Stimulated activated effector memory CD8-positive, alpha-beta T cell treated with anti-CD3 and anti-CD28 coated beads, Interleukin-12 subunit alpha, Interleukin-12 subunit beta, amount 100 ng/mL, for 72 hours (primary cell): ENCODE measurements at places on chromosomes 7 and 10.

DNA sequence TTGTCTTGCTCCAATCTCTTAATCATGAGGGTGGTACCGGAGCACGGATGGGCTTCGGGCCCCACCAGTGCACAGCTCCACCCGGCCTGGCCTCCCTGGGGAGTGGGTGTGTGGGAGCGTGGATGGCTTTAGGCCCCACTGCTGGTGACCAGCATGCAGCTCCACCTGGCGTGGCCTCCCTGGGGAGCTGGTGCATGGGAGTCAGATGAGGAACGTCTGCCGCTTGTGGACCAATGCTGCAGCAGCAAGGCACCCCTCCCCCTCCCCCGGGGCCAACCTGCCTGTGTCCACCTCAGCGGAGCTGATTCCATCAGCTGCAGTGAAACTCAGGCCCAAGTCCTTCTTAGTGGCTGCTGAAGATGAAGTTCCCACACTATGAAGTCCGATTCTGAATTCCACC is 511.4 kb downstream of the PTPRN2 start:
- no peak for DNase-seq

- no peak for DNase-seq
Measured at GRCh38 chr10:98415731-98416119, 743 bp upstream of the PYROXD2 start.

GRCh38 chr7:96304573-96304972 is 17.3 kb downstream of the SLC25A13 start:
- DNase-seq = no peak

DNA sequence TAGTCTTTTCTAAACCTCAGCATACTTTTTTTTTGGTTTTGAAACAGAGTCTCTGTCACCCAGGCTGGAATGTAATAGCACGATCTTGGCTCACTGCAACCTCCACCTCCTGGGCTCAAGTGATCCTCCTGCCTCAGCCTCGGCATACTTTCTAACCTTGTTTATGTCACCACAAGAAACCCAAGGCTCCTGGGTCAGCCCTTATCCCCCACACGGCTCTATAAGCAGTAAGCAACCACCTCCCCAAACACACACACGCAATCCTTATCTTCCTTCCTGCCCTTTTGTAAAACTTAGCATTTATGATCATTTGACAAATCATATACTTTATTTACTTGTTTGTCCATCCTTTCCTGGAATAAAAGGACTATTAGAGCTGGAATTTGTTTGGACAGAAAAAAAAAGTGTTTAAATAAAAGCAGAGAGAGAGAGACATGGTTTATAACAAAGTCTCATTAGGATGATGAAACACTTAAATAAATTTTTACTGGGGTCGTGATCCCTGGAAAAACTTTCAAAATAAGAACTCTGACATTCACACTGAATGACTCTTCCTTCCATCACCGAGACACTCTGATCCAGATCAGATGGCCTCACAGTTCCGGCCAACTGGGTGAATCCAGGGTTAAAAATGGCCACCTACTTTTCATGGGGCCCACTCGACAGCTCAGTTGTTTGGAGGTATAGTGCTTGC is 72.7 kb upstream of the PIK3CG start:
- no peak for DNase-seq

- no peak for DNase-seq
Measured at GRCh38 chr10:123485341-123485960, 180.7 kb upstream of the GPR26 start.

GRCh38 chr10:114000457-114001010 is 43.1 kb upstream of the ADRB1 start:
- no peak for DNase-seq

DNA sequence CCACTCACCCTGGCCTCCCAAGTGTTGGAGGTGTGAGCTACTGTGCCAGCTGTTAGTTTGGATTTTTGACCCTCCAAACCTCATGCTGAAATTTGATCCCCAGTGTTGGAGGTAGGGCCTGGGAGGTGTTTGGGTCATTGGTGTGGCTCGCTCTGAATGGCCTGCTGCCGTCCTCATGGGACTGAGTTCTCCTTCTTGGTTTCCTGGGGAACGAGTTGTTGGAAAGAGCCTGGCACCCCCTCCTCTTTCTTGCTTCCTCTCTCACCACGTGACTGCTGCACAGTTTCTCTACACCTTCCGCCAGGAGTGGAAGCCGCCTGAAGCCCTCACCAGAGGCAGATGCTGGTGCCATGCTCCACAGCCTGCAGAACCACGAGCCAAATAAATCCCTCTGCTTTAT is 253.5 kb downstream of the PHTF2 start:
- DNase-seq = no peak

- no peak for DNase-seq
Measured at GRCh38 chr10:48901319-48901718, 38.3 kb downstream of the LRRC18 start.

- no peak for DNase-seq
Measured at GRCh38 chr10:48377751-48378530, 71.5 kb downstream of the MAPK8 start.

DNA sequence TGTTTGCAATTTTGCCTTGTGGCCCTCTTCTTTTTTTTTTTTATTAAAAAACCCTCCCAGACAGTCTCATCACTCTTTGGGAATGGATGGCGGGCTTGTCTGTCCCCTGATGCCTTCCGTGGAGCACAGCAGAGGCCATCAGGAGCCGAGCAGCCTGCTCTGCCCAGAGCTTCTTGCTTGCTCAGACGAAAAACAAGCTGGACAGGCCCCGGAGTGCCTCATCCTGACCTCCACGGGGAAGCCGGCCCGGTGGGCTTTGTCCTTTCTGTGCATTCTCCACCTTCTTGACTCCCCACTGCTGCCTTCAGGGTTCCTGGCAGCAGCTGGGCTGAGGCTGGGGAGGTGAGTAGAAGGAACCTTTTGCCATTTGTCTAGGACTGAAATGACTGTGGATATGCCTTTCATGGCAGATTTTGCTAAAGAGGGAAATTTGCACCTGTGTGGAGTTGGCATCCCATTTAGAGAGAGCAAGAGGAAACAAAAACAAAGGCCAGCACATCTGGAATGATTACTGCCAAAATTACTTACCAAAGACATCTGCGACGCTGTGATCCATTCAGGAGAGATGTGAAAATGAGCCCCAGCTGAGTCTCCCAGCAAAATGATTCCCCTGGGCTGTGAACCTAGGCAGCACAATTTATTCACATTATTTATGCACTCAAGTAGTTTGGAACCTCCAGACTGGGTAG is 108.3 kb downstream of the AOAH start:
- DNase-seq = no peak

DNA sequence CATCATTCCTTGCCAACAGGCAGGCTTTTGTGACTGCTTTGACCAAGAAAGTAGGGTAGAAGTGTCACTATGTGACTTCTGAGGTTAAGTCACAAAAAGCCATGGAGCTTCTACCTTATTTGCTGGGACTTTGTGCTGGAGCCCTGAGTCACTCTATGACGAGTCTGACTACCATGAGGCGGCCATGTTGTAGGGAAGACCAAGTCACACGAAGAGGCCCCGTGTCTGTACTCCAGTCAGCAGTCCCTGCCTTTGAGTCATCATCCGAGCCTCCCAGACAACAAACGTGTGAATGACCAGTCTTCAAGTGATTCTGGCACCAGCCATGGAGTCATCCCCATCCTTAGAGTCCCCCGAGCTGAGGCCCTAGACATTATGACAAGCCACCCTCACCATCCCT is 3.5 kb upstream of the MYL10 start:
- DNase-seq = no peak

GRCh38 chr10:12777840-12778585 is 223.5 kb downstream of the CCDC3 start:
- no peak for DNase-seq

- DNase-seq = no peak
Measured at GRCh38 chr10:53025172-53025711, 252.7 kb upstream of the MBL2 start.

DNA sequence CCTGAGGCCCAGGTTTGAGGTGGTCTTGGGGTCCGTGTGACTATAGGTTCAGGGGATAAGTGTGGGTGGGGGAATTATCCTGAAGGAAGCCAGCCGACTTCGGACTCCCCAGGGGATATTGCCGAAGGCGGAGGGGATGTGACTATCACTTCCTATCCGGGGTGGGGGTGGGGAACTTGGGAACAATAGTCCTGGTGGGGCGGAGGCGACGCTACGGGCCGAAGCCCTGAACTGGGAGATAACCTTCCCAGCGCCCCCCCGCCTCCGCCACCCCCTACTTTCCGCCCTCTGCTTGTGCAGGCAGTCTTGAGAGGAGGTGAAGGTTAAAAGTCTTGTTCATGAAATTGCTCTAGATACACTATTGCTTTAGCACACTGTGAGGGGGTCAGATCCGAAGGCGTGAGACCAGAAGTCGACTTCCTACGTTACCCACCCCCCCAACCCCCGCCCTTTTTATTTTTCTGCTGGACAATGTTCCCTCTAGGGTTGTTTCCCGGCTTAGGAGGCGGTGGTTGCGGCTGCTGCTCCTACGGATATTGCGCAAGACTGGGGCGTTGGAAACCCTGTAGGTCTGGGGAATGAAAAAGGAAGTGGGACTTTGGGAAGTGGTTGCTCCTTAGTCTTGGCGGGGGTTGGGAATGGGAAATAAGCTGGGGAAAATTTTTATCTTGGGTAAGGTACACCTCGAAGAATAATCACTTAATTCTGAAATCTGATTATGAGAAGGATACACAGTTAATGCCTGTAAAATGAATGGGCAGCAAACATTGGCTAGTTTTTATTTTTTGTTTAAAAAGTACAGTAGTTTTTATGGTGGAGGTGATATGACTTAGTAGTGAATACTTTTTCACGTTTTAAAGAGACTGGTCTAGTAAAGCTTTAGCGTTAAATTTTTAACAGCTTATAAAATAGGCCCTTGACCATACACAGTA is 1.5 kb downstream of the PTPN12 start:
- DNase-seq = no peak

DNA sequence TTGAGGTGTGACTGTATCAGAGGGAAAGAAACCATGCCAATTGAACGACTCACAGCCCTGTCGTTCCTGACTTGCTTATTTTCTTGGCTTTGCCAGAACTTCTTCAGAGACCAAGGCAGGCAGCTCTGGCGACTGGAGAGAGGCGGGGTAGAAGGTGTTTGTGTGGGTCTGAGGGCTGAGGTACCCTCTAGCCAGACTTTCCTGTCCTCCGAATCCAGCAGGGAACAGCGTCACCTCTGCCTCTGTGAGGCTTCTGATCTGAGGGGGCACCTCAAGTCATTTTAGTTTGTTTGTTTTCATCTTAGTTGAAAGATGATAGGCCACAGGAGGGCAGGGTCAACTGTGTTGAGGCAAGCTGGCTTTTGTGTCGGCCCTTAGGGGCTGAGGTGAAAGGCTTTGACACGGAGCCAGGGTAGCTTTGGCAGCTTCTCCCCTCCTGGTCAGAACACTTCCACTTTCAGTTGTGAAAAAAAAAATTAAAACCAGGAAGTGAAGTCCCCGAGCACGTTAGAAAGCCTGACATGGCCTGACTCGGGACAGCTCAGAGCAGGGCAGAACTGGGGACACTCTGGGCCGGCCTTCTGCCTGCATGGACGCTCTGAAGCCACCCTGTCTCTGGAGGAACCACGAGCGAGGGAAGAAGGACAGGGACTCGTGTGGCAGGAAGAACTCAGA is 1.9 kb downstream of the ACSL5 start:
- DNase-seq = peak; percentile 77

- DNase-seq = no peak
Measured at GRCh38 chr10:104329735-104330134, 8.5 kb downstream of the ITPRIP start.

DNA sequence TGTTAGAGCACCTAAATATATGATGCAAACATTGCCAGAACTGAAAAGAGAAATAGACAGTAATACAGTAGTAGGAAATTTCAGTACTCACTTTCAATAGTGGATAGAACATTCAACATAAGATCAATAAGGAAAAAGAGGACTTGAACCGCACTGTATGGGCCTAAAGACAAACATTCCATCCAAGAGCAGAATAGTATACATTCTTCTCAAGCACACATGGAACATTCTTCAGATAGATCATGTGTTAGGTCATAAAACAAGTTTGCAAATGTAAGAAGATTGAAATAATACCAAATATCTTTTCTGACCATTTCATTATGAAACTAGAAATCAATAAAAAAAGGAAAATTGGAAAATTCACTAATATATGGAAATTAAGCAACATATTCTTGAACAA is 185.4 kb upstream of the FOXP2 start:
- no peak for DNase-seq

- DNase-seq = peak; percentile 15
Measured at GRCh38 chr10:98456043-98456570, 9.4 kb upstream of the HPS1 start.

DNA sequence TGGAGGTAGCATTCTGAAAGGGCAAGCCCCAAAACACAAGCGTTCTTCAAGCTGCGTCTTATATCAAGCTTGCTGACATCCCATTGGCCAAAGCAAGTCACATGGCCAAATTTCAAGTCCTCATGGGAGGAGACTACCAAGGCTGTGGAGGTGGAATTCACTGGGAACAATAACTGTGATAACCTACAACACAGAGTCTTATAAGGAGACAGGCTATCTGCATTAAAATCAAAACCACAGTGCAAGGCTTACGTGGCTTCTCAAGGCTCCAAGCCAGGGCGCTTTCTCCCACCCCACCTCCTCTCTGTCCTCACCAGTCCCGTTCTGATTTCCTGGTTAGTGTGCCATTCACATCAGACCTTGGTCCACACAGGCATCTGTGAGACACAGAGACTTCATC is 39.4 kb downstream of the ADRB1 start:
- DNase-seq = no peak

GRCh38 chr10:87829986-87830729 is 12.1 kb upstream of the ATAD1 start:
- no peak for DNase-seq

GRCh38 chr7:137258552-137258951 is 85.0 kb downstream of the PTN start:
- DNase-seq = no peak

DNA sequence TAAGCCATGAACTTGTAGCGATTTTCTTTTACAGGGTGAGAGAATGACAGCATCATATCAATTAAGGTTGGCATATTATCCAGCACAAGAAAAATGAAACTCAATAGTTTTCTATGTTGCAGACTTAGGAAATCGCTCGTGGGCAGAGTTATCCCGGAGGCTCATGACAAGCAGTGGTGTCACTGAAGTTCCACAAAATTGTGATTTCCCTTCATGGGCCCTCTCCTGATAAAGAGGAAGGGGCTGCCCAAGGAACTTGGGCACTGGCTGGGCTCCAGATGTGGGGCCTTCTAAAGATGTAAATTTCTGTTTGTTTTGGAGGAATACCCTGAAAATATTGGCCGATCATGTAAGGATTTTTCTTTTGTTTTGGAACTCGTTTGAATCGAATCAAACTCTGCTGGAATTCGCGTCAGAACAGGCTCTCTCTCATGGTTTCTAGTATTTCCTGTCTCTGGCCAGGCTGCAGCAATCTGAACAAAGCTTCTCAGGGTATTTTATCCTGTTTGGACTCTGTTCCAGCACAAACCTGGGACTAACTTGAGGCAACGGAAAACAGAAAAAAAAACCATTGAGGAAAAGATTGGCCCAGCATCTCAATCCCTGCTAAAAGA is 340.6 kb upstream of the NRP1 start:
- no peak for DNase-seq

DNA sequence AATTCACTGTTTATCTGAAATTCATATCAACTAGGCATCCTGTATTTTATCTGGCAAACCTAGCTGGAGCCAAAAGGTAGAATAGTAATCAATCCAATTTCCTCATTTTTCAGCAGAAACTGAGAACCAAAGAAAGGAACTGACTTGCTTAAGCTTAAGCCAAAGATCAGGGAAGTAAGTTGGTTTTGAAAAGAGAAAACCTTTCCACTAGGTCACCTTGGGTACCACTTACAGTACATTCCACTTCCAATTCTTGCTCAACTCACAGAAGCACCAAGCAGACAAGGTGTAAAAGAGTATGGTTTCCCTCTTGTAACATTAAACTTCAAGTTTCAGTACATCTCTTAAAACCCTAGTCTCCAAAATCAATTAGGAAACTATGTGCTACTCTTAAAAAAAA is 79.6 kb downstream of the ZFAND4 start:
- DNase-seq = no peak
